ENCODE measurements at places on chromosomes 16 and 17.

- no peak for DNase-seq
Observed at GRCh38 chr16:17512636-17513220, 42.0 kb upstream of the XYLT1 start.

GRCh38 chr17:50265212-50265611 lies 9.1 kb upstream of the TMEM92 start:
- DNase-seq: no peak

DNA sequence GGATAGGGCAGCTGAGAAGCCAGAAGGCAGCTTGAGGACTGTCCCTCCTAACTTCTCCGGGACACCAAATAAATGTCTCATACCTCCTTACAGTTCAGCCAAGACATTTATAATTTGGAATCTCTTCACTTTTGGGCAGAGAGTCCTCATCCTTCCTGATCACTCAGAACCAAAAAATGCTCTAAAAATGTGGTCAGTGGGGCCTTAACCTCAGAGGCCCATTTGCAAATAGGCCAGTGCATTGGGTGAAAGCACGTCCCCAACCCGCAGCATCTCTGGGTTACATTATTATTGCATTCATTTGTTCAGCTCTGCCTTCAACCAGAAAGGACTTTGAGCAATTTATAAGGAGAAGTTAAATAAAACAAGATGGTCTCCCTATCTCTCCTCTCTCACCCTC lies 112.4 kb upstream of the IRX3 start:
- no peak for DNase-seq

- DNase-seq: no peak
Observed at GRCh38 chr17:13140750-13141149, 122.9 kb upstream of the ELAC2 start.

DNA sequence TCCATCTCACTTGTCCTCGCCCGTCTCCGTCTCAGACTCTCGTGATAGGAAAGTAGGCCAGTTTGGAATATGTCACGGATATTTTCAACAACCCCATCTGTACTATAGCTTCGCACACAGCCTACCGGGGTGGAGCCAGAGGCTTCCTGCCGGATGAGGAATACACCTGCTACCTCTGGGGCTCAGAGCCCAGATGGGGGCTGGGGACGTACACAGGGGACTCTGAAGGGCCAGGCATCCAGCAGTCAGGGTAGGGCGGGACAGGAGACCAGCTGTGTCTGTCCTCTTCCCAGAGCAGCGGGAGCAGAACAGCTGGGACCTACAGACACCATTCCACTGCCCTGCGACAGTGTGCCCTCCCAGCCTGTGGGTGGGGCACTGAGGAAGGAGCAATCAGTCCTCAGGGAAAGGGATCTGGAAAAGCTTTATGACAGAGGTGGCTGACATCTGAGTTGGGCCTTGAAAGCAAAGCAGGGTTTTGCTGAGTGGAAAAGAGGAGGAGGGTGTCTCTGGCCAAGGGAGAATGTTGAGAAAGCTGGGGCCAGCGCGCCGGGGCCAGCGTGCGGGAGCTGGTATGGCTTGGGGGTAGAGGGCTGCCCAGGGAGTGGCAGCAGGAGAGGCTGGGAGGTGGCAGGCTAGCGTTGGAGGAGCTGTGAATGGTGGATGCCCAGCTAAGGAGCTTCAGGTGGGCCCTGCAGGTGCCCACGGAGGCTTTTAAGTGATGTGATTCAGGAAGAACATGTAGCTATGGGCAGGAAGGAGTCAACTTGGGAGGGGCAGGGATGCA lies 11.5 kb upstream of the SRCIN1 start:
- DNase-seq: no peak

- no peak for DNase-seq
Observed at GRCh38 chr16:57809276-57810196, 7.2 kb upstream of the KIFC3 start.

- no peak for DNase-seq
Observed at GRCh38 chr17:13520899-13521572, 80.7 kb downstream of the HS3ST3A1 start.

DNA sequence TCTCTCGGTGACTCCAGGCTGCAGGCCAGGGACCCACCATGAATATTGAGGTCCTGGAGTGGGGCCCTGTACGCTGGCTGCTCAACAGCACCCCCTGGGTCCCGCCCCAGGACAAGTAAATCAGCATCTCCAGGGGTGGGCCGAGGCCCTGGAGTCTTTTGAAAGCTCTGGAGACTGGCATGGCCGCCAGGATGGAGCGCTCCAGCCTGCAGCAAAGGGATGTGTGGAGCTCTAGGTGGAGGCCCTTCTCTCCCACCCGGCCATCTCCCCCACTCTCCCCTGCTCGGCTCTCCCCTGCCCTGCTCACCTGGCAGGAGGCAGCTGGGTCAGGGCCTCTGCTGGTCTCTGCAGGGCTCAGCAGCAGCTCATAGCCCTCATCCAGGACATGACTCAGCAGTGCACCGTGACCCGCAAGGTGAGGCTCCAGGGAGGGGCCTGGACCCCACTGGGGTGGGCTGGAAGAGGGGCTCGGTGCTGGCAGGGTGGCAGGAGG lies 16.6 kb downstream of the SGSH start:
- no peak for DNase-seq

GRCh38 chr16:54411544-54411943 lies 125.0 kb upstream of the IRX3 start:
- no peak for DNase-seq

DNA sequence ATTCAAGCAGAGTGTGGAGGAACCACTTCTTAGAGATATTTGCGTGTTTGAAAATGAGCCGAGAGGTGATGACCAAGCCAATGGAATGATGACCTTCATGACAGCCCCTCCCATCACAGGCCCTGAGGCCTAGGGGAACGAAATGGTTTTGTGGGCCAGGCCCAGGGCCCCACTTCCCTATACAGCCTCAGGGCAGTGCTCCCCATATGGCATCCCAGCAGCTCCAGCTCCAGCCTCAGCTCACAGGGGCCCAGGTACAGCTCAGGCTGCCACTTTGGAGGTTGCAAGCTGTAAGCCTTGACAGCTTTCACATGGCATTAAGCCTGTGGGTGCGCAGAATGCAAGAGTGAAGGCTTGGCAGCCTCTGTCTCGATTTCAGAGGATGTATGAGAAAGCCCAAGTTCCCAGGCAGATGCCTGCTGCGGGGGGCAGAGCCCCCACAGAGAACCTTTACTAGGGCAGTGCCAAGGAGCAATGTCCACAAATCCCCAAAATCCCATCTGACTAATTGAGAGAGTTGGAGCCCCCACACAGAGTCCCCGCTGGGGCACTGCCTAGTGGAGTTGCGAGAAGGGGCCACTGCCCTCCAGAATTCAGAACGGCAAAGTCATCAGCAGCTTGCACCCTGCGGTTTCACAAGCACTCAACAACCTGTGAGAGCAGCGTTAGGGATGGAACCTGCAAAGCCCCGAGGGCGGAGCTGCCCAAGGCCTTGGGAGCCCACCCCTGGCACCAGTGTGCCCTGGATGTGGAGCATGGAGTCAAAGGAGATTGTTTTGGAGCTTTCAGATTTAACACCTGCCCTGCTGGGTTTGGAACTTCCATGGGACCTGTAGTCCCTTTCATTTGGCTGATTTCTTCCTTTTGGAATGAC lies 21.2 kb downstream of the CHMP6 start:
- no peak for DNase-seq

DNA sequence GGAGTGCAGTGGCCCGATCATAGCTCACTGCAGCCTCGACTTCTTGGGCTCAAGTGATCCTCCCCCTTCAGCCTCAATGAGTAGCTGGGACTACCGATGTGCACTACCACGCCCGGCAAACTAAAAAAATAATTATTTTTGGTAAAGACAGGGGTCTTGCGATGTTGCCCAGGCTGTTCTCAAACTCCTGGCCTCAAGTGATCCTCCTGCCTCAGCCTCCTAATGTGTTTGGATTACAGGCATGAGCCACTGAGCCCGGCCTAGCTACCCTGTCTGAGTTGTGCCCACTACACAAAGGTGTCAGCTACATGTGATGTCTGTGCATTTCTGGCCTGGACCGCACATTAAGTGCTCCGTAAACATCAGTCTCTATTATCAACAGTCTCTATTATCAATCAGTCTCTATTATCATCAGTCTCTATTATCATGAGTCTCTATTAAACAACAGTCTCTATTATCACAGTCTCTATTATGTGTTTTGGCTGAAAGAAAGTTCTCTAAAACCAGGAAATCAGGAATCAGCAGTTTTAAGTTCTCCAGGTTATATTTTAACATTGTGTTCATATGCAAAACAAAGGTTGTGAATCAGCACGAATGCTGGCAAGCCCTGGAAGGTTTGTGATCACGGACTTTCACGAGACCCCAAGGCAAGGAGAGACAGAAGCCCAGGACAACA lies 721 bp upstream of the WWOX start:
- no peak for DNase-seq

GRCh38 chr16:31006086-31006385 lies 4.4 kb downstream of the STX1B start:
- no peak for DNase-seq
